ENCODE measurements at places on chromosomes 12 and 14. TPM values are rescaled to one million over a fixed set of nuclear protein-coding genes. Genes with fewer than 3 reads are reported as not detected.

GRCh38 chr14:101369194-101369915 lies 191.9 kb upstream of the DIO3 start:
- no peaks in the 10 kb centered on the region for H3K36me3 ChIP-seq
- H3K4me3 ChIP-seq: no peak overlapping the region
- H3K27me3 ChIP-seq: no peaks in the 10 kb centered on the region
- no peaks in the 10 kb centered on the region for H3K4me1 ChIP-seq

- peaks cover 18% of the 10 kb centered on the region for H3K4me1 ChIP-seq
- no peak overlapping the region for H3K27ac ChIP-seq
- H3K4me3 ChIP-seq: no peak overlapping the region
These were observed 996 bp downstream of the REC8 start for GRCh38 chr14:24172871-24173281.

DNA sequence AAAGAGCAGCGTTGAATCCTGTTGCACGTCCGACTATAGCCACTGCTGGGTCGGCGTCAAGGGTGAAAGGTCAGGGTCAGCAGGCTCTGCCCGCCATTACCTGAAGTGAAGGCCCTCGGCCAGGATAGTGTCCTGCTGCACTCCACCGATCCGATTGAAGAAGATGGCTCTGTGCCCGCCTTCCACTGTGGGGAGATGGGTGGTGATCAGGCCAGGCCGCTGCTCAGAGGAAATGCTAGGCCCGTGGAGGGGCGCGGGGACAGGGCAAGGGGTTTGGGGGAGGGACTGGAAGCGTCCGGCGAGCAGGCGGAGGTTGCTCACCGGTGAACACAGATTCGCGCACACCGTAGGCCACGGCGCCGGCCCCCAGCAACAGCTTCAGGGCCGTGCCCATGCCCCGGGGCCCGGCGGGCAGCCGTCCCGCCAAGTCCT lies 352 bp downstream of the PHB2 start:
- no peak for DNase-seq
- peak overlapping the region; percentile 93 for H3K27ac ChIP-seq
- H3K4me1 ChIP-seq: peaks cover 38% of the 10 kb centered on the region
- H3K27me3 ChIP-seq: no peaks in the 10 kb centered on the region

DNA sequence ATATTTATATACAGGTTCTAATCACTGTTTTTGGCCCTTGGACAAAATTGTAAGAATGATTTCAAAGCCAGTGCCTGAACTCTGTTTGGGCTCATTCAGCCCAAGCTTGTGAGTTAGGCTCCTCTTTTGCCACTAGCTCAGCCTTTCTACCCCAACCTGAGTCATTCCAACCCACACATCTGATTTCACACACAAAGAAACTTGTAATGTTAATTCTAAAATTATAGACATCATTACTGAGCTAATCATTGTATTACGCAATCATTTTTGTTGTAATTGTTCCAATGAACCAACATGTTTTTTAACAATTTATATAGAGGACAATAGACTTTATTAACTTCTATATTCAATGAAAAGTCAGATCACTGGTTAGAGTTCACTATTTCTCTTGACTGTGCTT lies 441.1 kb downstream of the ETNK1 start:
- H3K4me1 ChIP-seq: no peaks in the 10 kb centered on the region
- H3K36me3 ChIP-seq: no peaks in the 10 kb centered on the region
- H3K27ac ChIP-seq: no peak overlapping the region
- H3K27me3 ChIP-seq: no peaks in the 10 kb centered on the region

DNA sequence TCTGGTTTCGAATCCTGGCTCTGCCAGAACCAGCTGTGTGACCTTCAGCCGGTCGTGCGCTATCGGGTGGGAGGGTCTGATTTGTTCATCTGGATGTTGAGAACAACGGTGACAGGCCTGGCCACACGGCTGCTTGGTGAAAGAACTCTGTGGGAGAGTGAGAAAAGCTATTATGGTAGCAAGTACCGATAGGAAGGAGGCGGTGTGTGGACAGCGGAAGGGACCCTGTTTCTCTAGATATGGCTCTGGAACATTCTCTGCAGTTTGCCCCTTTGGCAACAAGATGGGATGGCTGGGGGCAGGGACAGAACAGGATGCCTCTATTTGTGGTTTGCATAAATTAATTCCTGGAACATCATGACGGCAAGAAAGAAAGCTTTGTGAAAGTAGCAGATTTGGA lies 347.3 kb downstream of the AACS start:
- H3K27ac ChIP-seq: no peak overlapping the region
- H3K4me3 ChIP-seq: no peak overlapping the region
- H3K27me3 ChIP-seq: no peaks in the 10 kb centered on the region
- DNase-seq: no peak
- no peaks in the 10 kb centered on the region for H3K4me1 ChIP-seq

- no peak overlapping the region for H3K27ac ChIP-seq
- H3K27me3 ChIP-seq: no peaks in the 10 kb centered on the region
- no peak overlapping the region for H3K4me3 ChIP-seq
- H3K4me1 ChIP-seq: peaks cover 21% of the 10 kb centered on the region
- no peaks in the 10 kb centered on the region for H3K36me3 ChIP-seq
- DNase-seq: no peak
These were observed 25.6 kb upstream of the CHPT1 start for GRCh38 chr12:101671833-101672232.

- no peak for DNase-seq
- H3K27me3 ChIP-seq: no peaks in the 10 kb centered on the region
- no peak overlapping the region for H3K27ac ChIP-seq
These were observed 146.5 kb downstream of the ETV6 start for GRCh38 chr12:11795913-11796459.

- H3K27ac ChIP-seq: no peak overlapping the region
- H3K36me3 ChIP-seq: no peaks in the 10 kb centered on the region
- DNase-seq: no peak
- no peaks in the 10 kb centered on the region for H3K4me1 ChIP-seq
- H3K27me3 ChIP-seq: no peaks in the 10 kb centered on the region
These were observed 20.3 kb upstream of the TMTC1 start for GRCh38 chr12:29804019-29804418.

DNA sequence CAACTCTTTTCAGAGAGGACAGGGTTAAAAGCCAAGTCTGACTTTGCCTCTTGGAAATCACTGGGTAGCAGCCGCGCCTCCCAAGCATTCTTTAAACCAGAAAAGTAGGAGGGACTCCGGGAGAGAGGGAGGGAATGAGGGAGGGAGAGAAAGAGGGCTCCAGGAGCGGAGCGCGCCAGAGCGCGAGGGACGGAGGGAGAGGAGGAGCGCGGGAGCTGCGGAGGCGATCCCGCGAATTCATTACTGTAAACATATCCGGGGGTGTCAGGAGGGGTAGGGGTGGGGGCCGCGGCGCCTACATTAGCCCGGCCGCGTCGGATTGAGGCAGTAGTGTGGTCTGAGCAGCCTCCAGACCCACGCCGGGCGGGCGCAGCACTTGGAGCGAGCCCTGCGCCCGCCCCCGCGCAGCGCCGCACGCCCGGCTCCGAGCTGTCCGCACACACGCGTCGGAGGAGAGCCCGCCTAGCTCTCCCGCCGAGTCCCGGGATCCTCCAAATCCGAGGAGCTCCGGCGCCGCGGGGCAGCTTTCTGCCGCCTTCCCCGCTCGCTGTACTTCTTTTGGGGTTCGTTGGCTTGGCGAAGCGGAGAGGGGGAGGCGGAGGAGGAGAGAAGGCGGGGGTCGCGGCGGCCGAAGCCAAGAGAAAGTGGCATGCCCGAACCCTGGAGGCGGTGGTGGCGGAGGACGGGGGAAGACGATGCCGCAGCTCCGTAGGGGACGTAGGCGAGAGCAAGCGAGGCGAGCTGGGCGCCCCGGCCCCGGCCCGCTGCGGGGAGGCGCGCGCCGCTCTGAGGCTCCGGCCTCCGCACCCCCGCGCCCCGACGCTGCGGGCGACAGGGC lies 3.3 kb downstream of the FLRT2 start:
- H3K27me3 ChIP-seq: no peaks in the 10 kb centered on the region
- H3K4me1 ChIP-seq: no peaks in the 10 kb centered on the region
- no peak overlapping the region for H3K4me3 ChIP-seq
- no peaks in the 10 kb centered on the region for H3K36me3 ChIP-seq
- DNase-seq: no peak

DNA sequence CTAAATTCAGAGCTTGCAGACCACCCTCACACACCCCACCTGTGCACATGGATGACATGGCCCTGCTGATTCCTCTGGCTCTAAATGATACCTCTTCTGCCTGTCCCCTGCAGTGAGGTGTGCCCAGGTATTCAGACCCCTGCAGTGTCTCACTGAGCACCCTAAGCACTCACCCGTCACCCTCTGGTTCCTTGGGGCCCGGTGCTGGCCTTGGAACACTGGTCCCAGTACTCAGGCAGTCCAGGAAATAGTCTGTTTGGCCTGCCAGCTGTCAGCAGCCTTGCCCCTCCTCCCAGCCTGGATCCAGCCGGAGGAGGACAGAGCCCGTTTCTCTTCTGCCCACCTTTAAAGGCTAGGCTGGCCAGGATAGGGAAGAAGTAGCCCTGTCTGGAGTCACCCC lies 44.9 kb downstream of the ESRRB start:
- no peak overlapping the region for H3K4me3 ChIP-seq
- no peak overlapping the region for H3K27ac ChIP-seq
- no peak for DNase-seq
- H3K4me1 ChIP-seq: no peaks in the 10 kb centered on the region
- no peaks in the 10 kb centered on the region for H3K36me3 ChIP-seq

DNA sequence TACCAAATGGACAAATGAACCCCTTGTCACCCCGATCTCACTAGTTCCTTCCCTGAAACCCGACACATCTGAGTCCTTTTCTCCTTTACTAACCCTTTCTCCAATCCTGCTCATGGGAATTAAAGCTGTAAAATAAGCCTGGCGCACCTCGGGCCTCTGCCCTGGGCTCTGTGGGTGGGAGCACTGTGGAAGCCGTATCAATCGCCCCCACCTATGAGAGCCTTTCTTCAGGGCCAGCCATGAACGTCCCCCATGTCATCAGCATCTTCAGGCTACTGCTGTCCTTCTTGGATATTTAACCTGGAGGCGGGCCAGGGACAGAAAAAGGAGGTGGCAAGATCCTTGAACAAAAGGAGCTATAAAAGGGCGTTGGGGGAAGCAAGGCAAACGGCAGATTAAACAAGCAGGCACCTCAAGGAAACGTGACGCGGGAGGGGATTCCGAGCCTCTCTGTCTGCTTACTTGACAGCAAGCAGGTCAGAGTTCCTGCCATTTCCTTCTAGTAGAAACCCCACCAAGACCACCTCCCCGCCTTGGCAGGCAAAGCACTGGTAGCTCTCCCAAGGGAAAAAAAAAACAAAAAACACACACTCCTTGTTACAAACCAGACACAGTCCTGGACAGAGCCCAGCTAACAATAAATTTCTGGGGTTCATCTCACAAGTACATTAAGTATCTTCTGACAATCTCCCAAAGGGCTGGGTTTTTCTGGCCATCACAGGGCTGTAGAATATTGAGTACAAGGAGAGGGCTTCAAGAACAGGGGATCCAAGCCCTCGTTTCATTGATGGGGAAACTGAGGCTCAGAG lies 62.9 kb downstream of the DPF3 start:
- DNase-seq: no peak
- H3K4me3 ChIP-seq: no peak overlapping the region
- no peak overlapping the region for H3K27ac ChIP-seq
- H3K4me1 ChIP-seq: no peaks in the 10 kb centered on the region

DNA sequence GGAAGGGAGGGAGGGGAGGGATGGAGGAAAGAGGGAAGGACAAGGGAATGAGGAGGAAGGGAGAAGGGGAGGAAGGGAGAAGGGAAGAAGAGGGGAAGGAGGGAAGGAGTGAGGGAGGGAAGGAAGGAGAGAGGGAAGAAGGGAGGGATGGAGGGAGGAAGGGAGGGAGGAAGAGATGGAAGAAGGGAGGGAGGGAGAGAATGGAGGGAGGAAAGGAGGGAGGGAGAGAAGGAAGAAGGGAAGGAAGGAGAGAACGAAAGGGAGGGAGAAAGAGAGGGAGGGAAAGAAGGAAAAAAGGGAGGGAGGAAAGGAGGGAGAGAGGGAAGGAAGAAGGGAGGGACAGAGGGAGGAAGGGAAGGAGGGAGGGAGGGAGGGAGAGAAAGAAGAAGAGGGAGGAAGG lies 49.5 kb downstream of the RIMBP2 start:
- H3K27me3 ChIP-seq: no peaks in the 10 kb centered on the region
- no peaks in the 10 kb centered on the region for H3K4me1 ChIP-seq
- H3K36me3 ChIP-seq: no peaks in the 10 kb centered on the region

GRCh38 chr12:3313675-3314663 lies 177.0 kb upstream of the PRMT8 start:
- peak; percentile 7 for DNase-seq
- no peak overlapping the region for H3K4me3 ChIP-seq
- H3K27ac ChIP-seq: no peak overlapping the region
- H3K36me3 ChIP-seq: no peaks in the 10 kb centered on the region

GRCh38 chr12:132445884-132446632 lies 43.9 kb upstream of the FBRSL1 start:
- H3K4me3 ChIP-seq: peak overlapping the region; percentile 36
- H3K27ac ChIP-seq: peak overlapping the region; percentile 86
- no peaks in the 10 kb centered on the region for H3K36me3 ChIP-seq
- H3K27me3 ChIP-seq: no peaks in the 10 kb centered on the region
- peak; percentile 65 for DNase-seq

DNA sequence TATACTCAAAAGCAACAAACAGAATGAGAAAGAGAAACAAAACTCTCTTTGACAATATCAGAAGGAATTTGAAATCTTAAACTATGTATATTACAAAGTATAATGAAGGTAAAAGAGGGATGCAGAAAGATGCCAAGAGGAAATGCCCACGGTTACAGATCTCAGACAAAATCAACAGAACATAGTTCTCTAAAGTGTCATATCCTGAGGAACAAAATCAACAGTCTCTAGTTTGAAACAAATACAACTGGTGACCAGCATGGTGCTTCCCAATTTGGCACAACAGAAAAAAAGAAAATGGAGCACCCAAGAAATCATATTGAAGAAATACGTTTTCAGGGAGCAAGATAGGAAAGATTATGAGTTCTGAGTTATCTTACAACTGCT lies 116.5 kb downstream of the METTL25 start:
- no peaks in the 10 kb centered on the region for H3K27me3 ChIP-seq
- no peaks in the 10 kb centered on the region for H3K4me1 ChIP-seq
- H3K4me3 ChIP-seq: no peak overlapping the region
- no peak overlapping the region for H3K27ac ChIP-seq
- no peak for DNase-seq

ACVRL1 gene
- 0.15 TPM for total RNA-seq

ASCL1 gene
- total RNA-seq: not detected

RASSF3 gene
- 159 TPM for total RNA-seq

FOXG1 gene
- not detected for total RNA-seq

LBHD2 gene
- total RNA-seq: not detected

CLEC1B gene
- not detected for total RNA-seq

SAV1 gene
- 13.9 TPM for total RNA-seq

CSAD gene
- total RNA-seq: 62.5 TPM

All from CD4-positive, alpha-beta memory T cell (primary cell).